Posterior cingulate gyrus (tissue), 11 donors: ENCODE measurements at places on chromosomes 1 and 21.
A peak's percentile ranks its signal among the peaks of the same experiment; 100 is the strongest.

DNA sequence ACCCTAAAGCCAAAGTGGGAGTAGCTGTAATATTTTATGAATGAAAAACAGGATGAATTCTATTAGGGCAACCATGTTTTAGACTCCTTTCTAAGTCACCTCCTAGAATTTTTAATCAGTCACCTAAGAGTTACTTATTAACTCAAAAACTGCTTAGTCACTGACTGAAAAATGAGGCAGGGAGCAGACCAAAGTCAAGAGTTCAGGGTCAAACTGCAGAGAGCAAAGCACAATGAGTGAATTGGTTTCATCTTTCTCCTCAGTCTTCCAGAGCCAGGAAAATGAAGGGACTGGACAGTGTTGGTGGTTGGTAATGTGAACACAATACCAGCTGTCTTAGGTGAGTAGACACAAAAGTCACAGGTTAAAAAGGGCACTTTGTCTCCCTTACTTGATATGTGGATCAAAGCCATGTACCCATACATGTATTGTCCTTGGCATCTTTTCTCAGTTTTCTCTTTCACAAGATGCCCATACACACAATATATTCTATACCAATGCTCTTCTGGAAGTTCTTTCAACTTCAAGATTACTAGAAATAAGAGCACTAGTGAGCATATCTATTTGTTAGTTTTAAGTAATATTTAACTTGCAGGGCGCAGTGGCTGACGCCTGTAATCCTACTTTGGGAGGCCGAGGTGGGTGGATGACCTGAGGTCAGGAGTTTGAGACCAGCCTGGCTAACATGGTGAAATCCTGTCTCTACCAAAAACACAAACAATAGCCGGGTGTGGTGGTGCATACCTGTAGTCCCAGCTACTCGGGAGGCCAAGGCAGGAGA, 42.2 kb downstream of the ATP1B1 start:
- no peak for DNase-seq

GRCh38 chr1:8376358-8376840, 58.5 kb downstream of the SLC45A1 start:
- DNase-seq: no peak

- DNase-seq: no peak
Measured at GRCh38 chr1:162336621-162337285, 39.9 kb downstream of the SPATA46 start.

GRCh38 chr1:54287176-54287650, 87.2 kb downstream of the MRPL37 start:
- DNase-seq: no peak

GRCh38 chr1:109199710-109200109, 14.0 kb upstream of the SARS1 start:
- DNase-seq: no peak

DNA sequence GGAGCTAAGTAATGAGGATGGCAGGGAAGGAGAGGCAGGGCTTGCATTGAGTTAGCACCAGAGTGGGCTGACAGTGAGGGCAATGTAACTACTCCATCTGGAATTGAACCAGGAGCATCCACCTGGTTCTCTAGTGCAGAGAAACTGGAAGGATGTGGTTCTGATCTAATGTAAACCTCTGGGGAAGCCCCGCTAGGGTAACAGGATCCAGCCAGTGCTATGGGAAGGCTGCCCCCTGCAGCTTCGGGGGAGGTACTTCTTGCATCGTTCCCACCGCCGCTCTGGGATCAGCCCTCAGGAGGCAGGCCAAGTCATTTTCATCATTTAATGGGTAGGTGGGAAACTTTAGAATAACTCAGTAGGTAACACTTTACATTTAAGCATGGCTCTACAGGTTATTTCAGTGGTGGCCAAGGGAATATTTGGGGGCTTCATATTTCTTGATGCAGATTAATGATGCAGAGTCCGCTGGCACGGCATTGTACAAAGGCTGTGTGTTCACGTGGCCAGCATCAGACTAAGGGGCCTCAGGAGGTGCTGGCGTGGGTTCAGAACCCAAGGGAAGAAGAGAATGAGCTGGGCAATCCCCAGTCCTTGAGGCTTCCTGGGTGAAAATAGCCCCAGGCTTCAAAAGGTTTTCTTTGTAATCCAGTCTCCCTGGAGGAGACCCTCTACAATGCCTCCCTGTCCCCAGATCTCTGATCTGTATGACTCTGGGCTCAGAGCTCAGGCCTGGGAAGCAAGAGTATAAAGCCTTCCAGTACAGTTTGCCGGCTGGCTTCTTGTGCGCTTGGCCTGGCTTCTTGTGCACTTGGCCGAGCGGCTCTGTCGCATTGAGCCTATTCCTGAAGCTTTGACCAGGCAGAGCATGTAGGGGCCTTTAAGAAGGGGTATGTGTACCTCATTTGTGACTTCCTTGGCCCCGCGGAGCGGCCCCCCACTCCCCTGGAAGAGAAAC, 26.4 kb upstream of the KAZN start:
- DNase-seq: no peak

GRCh38 chr1:84675106-84675505, 15.2 kb downstream of the SSX2IP start:
- no peak for DNase-seq

- no peak for DNase-seq
Measured at GRCh38 chr1:246647513-246647912, 76.7 kb upstream of the SCCPDH start.

- DNase-seq: peak; percentile 90
Measured at GRCh38 chr1:38941527-38942019, at the start of gene RHBDL2. Gene RHBDL2, minus strand, starts transcription at chr1:38941830. Its CDS starts 22,618 bp downstream, at chr1:38919212.
